Neural progenitor cell (in vitro differentiated cells): ENCODE measurements at places on chromosomes 5 and 9.

DNA sequence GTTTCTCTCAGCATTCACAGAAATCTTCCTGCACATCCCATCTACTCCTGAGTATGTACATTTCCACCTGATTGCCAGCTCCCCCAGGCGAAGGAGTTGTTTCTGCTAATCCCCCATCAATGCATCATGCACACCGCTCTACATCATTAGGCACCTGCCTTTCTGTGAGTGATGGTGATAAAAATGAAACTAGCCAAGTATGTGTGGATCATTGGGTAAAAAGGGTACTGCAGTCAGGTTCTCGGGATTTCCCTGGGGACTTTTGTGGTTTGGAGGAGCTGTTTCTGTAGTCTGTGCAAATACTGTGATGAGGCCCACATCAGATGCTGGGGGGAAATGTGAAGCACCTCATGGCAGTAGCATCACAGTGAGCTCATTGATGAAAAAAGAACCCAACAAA is 30.4 kb downstream of the CAMK4 start:
- DNase-seq, result no peak

DNA sequence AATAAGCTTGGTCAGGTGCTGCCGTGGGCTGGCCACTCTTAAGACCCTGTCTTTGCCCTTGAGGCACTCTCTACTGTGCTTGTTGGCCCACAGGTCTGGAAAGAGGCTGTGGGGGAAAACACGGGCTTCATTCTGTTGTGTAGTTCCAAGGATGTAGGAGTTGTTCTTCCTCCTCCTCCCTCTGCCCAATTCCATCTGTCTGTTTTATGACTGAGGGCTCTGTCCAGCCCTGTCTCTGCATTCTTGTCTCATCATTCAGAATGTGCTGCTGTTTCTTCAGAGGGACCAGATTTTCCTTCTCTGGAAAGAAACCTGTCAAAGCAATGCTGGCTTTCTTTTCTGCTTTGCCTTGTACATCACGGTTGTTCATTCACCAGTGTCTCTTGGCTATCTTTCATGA is 84.1 kb downstream of the MAP1B start:
- no peak for DNase-seq

DNA sequence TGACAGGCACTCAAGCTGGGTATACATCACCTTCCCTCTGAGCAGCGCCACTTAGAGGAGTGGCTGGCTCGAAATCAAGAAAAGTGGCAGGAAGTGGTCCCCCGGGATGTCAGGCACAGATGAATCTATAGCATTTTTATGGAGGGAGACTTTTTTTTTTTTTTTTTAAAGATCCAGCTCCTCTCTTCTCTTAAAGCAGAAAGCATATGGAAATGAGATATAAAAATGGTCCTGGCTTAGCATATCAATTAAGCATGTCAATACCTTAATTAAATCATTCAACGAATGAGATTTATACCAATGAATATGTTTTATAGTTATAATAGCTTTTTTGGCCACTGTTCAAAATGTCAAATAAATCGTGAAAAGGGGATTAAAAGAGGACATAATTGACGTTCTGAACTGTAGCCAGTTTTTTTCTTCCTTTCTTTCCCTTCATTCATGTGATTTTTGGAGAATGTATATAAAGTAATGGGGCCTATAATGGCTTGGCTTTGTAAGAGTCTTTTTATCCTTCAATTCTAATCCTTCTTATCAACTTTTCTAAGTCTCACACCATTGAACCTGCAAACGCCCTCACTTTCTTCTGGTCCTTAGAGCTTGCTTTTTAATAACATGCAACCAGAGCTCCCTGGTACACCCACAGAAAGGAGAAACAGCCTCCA is 319.2 kb upstream of the PANK3 start:
- no peak for DNase-seq

- DNase-seq, result no peak
Measured at GRCh38 chr9:70873506-70873905, 247.9 kb downstream of the TRPM3 start.

- DNase-seq, result no peak
Measured at GRCh38 chr5:97929383-97929782, 746.3 kb upstream of the RIOK2 start.
